ENCODE measurements at places on chromosomes 2 and 18.

DNA sequence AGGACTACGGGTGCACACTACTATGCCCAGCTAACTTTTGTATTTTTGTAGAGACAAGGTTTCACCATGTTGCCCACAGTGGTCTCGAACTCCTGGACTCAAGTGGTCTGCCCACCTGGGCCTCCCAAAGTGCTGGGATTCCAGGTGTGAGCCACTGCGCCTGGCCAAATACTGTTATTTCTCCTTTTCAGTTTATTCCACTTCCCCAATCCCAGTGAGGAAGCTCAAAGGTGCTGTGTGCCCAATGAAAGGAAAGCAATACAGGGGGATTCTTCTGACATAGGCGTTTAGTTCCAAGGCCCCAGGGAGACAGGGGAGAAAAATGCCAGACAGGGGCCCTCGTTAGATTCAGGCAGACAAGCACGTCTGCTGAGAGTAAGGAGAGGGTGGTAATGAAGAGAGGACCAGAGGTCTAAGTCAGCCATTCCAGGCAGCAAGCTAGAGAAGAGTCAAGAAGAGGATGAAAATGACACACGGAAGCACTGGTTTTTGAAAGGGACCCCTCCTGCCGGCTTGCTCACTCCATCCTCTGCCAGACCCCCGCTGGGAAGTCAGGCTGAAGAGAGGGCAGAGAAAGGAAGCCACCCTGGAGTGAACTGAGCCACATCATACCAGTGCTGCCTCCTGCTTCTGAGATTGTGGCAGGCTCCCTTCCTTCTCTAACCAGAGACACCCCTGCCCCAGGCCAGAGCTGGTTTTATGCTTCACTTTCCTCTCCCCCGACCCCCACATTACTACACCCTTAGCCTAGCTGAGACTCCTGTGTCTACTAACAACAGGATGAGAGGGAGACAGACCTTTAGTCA lies 6.7 kb downstream of the INO80C start:
- DNase-seq: no peak

- no peak for DNase-seq
Observed at GRCh38 chr2:56018267-56018666, 94.7 kb upstream of the EFEMP1 start.

DNA sequence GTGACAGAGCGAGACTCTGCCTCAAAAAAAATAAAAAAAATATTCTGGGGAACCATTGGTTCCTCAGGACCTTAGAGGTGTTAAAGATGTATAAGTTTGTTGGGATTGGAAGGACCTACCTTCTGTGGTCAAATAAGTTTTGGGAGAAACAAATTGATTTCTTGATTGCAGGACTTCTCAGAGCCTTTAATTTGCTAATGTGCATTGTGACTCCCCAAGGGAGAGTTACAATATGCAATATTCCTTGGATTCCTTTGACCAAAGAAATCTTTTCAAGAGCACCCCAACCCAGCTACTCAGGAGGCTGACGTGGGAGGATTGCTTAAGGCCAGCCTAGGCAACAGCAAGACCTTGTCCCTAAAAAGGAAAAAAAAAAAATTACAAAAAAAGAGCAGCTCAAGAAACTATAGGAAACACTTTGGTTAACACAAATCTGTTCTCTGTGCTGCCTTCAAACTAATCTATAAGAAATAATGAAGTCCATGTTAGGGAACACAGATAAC lies 6.5 kb downstream of the NAGK start:
- no peak for DNase-seq

GRCh38 chr2:146990311-146991054 lies 854.3 kb upstream of the ACVR2A start:
- peak; percentile 96 for DNase-seq

GRCh38 chr2:95539836-95540235 lies 52.0 kb upstream of the TRIM43 start:
- no peak for DNase-seq

DNA sequence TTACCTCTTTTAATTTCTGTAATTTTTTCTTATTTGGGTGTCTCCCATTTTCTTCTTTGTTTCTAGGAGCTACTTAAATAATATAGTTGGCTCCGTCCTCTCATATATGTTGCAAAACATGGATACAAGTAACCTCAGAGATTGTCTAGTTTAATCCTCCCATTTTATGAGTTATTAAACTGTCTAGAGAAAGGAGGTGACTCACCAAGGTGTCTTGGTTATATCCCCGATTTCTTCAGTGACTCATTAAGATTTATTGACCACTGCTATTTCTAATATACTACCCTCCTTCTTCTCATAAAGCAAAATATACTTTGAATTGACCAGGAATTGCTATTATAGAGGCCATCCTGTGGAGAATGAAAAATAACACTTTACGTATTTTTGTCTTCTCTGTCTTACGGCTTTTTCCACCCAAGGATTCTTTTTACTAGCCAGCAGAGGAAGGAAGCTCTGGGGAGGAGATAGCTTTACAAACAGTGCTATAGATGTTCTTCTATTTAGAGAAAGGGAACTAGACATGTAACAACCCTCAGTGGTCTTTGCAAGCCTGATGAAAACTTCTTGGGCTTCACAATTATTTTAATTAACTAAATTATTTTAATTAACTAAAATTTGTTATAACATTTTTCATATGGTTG lies 300.4 kb upstream of the TNP1 start:
- DNase-seq: no peak

- no peak for DNase-seq
Observed at GRCh38 chr18:65329010-65329409, 421.8 kb upstream of the CDH7 start.

GRCh38 chr2:132479155-132479554 lies 62.5 kb downstream of the GPR39 start:
- no peak for DNase-seq

DNA sequence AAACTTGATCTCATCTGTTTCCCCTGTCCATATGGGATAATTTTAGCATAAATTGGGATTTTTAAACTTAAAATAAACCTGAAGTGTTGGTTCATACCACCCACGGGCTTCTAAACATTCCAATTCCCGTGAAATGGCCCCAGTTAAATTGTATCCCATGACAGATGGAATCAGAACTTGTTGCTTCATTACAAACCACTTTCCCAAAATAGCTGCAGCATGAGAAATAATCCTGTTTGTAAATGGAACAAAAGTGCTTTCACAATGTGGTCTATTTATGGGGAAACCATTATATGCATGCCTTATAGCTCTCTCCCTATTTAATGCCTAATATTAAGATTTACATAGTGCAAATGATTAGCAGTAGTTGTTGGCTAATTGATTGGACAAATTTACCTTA lies 15.9 kb downstream of the SCG2 start:
- DNase-seq: peak; percentile 92

DNA sequence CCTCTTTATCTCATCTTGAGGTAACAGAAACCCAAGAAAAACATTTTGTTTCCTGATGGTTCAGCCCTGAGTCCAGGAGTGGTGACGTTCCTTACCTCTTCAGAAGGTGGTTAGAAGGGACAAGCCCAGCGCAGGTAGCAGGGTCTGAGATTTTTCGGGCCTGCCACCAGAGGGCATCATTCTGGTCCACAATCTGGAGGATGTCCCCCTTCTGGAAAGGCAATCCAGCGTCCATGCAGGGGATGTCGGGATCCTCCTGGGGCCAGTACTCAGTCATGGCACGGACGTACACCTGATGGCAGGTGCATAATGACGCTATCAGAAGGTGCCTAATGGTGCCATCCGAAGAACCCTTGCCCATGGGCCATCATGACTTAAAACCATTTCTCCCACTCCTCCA lies 17.7 kb downstream of the MPP4 start:
- DNase-seq: no peak

GRCh38 chr2:67379048-67379447 lies 18.1 kb upstream of the ETAA1 start:
- no peak for DNase-seq

GRCh38 chr2:41736105-41736567 lies 311.7 kb upstream of the PKDCC start:
- DNase-seq: no peak

DNA sequence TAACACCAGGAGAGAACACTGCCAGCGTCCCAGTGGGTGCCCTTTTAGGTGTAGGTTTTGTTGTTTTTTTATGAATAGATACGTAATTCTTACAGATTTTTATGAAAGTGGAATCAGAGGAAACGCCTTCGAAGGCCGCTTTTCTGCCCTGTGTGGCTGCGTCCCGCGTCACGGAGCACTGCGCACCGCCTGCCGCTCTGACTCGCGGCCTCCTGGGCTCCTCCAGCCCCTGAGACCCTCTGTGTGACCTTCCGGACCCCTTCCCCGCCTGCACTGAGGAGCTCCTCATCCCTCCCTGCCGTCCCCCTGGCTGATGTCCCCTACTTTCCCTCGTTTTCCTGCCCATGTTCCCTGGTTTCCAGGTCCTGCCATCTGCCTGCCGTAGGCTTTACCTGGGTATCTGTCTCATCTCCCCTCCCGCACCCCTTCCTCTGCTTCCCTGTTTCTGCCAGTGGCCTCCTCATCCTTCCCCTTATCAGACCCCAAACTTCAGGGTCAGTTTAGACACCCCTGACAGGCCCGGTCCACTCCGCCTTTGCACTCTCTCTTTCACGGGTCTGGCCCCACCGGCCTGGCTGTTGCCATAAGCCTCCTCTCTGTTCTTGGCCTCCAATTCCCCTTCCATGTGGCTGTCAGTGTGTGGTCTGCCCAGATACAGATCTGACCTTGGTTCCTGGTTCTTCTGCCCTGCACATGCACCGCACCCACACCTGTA lies 32.7 kb downstream of the PDIA6 start:
- DNase-seq: no peak

GRCh38 chr18:75211002-75211621 lies 515 bp downstream of the TSHZ1 start:
- no peak for DNase-seq

DNA sequence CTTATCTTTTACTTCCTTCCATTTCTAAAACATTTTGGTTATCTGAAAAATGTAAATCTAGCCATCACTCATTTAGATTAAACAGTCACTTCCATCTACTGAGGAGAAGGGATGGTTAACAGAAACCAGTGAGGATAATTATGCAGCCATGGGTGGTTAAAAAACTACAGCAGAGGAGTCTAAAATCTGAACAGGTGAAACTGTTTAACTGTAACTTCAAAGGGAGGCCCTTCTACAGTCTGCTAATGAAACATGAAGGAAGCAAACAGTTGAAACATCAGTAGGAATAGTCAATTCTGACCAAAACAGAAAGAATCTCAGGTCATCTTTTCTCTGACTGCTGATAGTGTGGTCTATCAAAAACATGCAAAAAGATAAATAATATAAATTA lies 71.0 kb downstream of the DTNB start:
- no peak for DNase-seq

GRCh38 chr2:224400886-224401632 lies 848 bp downstream of the FAM124B start:
- DNase-seq: no peak

DNA sequence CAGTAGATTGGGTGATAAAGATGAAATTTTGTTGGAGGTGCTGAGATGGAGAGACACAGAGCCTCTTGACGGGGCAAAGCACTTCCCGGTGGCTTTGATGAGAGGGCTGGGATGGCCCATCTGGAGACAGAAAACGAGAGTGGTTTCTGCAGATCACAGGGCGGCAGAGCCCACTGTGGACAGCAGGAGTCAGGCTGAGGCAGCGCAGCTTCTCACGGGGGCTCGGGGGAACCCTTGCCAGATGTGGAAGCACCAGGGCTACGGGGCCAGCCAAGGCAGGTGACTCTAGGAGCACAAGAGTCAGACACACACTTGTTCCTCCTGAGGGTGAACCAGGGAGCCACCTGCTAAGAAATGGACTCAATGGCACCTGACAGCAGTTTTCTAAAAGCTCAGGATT lies 78.5 kb downstream of the TPO start:
- no peak for DNase-seq

DNA sequence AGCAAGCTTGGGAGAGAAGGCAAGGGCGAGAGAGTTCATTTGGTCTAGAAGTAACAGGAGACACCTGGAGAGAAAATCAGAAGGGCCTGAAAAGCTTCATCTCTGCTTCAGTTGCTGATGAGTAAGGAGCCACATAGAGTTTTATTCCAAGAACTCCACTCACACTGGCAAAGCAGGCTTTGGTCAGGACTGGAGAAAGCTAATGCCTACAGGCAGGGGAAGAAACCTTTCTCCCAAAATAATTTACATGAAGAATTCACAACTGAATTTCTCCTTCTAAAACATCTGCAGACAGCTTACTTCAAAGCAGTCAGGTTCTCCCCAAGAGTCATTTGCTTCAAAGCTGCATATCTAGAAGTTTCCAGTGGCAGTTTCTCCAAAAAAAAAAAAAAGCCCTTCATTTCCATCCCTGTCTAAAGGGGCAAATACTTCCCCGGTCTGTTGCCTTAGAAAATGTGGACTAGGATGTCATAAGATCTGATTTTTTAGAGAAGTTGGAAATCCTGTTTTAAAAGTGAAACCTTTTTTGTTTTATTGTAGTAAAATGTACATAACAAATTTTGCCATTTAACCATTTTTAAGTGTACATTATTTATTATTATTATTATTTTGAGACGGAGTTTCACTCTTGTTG lies 46.3 kb downstream of the TMEM247 start:
- no peak for DNase-seq

GRCh38 chr18:76451396-76452331 lies 43.4 kb downstream of the ZNF516 start:
- DNase-seq: no peak

DNA sequence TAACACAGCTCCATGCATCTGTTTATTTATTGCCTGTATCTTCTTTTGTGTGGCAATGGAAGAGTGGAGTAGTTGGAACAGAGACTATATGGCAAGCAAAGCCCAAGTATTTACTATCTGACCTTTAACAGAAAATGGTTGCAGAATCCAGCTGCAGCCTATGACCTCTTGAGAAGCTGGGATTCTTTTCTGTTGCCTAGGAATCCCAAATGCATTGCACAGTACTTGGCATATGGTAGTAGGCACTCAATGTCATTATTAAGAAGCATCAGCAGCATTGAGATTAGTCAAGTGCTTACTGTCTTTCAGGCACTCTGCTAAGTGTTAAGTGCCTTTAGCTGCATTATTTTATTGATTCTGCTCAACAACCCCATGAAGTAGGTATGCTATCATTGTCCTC lies 331.6 kb downstream of the CCDC85A start:
- peak; percentile 51 for DNase-seq

DNA sequence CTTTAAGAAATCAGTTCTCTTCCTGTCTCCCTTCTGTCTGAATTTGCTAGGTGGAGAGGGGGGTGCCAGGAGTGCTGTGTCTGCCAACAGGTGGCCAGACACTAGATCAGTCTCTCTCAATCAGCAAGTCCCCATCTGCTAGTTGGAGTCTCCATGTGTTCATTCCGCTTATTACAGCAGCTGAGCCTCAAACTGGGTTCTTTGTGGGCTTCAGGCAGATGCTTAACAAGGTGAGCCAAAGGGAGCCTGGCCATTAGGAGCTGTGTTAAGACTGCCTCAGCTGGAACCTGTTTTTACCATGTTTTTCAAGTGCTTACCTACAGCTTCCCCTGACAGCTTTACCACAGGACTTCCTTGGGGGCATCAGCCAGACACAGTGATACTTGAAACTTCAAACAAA lies 401.9 kb downstream of the LRP1B start:
- no peak for DNase-seq

- no peak for DNase-seq
Observed at GRCh38 chr2:105573910-105574655, 170.6 kb upstream of the NCK2 start.

- peak; percentile 22 for DNase-seq
Observed at GRCh38 chr2:188892636-188893035, 81.5 kb upstream of the COL3A1 start.

- no peak for DNase-seq
Observed at GRCh38 chr2:210593166-210593565, 36.8 kb downstream of the CPS1 start.

GRCh38 chr2:28587526-28588291 lies 91.8 kb downstream of the PLB1 start:
- DNase-seq: no peak

- no peak for DNase-seq
Observed at GRCh38 chr2:129735576-129735975, 243.9 kb upstream of the RAB6C start.

- no peak for DNase-seq
Observed at GRCh38 chr2:71530211-71530610, 76.8 kb downstream of the DYSF start.
